ENCODE measurements at places on chromosomes 5 and 9. TPM values are rescaled to one million over a fixed set of nuclear protein-coding genes. Genes with fewer than 3 reads are reported as not detected.

DNA sequence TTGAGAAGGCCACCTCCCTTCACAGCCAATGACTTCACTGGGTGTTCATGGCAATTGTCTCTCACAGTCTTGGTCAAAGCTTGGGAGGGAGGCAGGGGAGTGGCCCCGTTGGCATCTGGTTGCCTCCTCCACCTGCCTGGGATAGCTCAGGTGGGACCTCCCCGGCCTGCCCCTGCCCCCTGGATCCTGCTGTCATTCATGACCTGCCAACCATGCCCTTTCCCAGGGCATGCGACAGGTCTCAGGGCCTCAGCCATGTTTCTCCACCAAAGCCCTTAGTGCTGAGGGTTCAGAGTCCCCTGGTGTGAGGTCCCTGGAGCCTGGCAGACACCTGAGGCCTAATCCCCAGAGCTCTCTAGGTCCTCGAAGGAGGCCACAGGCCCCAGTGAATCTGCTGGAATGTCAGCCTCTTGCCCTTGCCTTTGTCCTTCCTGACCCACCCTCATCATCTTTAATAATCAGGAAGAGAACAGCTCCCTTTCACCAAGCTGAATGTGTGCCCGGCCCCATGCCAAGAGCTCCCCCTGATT lies 5.6 kb downstream of the DAB2IP start:
- no peaks in the 10 kb centered on the region for H3K4me1 ChIP-seq
- H3K4me3 ChIP-seq: no peak overlapping the region
- H3K36me3 ChIP-seq: no peaks in the 10 kb centered on the region
- no peak for DNase-seq
- no peaks in the 10 kb centered on the region for H3K27me3 ChIP-seq

DNA sequence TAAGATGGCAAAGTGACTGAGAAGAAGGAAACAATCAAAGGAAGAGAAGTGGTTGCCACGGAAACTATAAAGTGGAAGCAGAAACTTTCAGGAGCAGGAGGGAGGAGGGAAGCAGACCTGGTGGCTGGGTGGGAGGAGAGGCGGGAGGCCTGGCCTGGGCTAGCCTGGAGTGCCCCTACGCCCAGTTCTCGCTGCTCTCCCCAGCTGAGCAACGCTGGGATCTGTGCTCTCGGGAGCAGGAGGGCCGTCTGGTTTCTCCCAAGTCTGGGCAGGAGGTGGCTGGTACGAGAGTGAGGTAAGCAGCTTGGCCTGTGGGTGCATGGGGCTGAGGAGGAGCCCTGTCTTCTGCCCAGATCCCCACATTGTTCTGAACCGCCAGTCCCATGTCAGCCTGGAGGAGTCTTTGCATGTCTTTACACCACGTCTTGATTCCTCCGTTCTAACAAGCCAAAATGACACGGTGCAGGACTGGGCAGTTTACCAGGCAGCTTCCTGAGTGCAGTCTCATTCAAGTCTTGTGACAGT lies 15.0 kb upstream of the DAB2IP start:
- H3K27me3 ChIP-seq: no peaks in the 10 kb centered on the region
- no peaks in the 10 kb centered on the region for H3K4me1 ChIP-seq
- no peak overlapping the region for H3K4me3 ChIP-seq
- H3K36me3 ChIP-seq: no peaks in the 10 kb centered on the region

GRCh38 chr9:12930906-12931305 lies 156.1 kb downstream of the LURAP1L start:
- H3K27ac ChIP-seq: no peak overlapping the region
- no peaks in the 10 kb centered on the region for H3K27me3 ChIP-seq
- DNase-seq: no peak
- H3K4me1 ChIP-seq: no peaks in the 10 kb centered on the region
- H3K4me3 ChIP-seq: no peak overlapping the region
- no peaks in the 10 kb centered on the region for H3K36me3 ChIP-seq

Gene WNT8A
- total RNA-seq: not detected

Gene RAI14
- total RNA-seq: 99.8 TPM

DNA sequence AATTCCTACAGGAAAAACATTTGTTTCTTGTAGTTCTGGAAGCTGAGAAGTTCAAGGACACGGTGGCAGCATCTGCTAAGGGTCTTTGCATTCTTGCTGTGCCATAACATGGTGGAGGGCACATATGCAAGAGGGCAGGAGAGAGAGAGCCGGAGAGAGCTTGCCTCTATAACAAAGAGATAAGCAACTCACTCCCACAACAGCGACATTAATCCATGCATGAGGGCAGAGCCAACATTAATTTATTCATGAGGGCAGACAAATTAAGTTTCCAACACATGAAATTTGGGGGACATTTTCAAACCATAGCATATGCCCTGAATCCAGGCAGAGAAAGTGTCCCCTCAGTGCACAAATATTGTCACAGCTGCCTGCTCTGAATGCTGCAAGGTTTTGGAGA lies 4.4 kb upstream of the GTF3C5 start:
- no peaks in the 10 kb centered on the region for H3K27me3 ChIP-seq
- H3K4me3 ChIP-seq: no peak overlapping the region
- no peak overlapping the region for H3K27ac ChIP-seq
- peaks cover 2% of the 10 kb centered on the region for H3K4me1 ChIP-seq
- DNase-seq: no peak

GRCh38 chr9:129225815-129226214 lies 47.8 kb upstream of the IER5L start:
- no peak overlapping the region for H3K4me3 ChIP-seq
- no peak overlapping the region for H3K27ac ChIP-seq
- H3K27me3 ChIP-seq: no peaks in the 10 kb centered on the region

Gene SAXO1
- 0.29 TPM for total RNA-seq

Gene FLT4
- 13.7 TPM for total RNA-seq

Gene MYOZ3
- 14.1 TPM for total RNA-seq

GRCh38 chr5:109939116-109939682 lies 249.5 kb downstream of the MAN2A1 start:
- H3K27ac ChIP-seq: no peak overlapping the region
- no peaks in the 10 kb centered on the region for H3K4me1 ChIP-seq
- DNase-seq: no peak
- H3K36me3 ChIP-seq: no peaks in the 10 kb centered on the region
- no peak overlapping the region for H3K4me3 ChIP-seq
- H3K27me3 ChIP-seq: no peaks in the 10 kb centered on the region
